ENCODE measurements at places on chromosomes 6 and 20.

DNA sequence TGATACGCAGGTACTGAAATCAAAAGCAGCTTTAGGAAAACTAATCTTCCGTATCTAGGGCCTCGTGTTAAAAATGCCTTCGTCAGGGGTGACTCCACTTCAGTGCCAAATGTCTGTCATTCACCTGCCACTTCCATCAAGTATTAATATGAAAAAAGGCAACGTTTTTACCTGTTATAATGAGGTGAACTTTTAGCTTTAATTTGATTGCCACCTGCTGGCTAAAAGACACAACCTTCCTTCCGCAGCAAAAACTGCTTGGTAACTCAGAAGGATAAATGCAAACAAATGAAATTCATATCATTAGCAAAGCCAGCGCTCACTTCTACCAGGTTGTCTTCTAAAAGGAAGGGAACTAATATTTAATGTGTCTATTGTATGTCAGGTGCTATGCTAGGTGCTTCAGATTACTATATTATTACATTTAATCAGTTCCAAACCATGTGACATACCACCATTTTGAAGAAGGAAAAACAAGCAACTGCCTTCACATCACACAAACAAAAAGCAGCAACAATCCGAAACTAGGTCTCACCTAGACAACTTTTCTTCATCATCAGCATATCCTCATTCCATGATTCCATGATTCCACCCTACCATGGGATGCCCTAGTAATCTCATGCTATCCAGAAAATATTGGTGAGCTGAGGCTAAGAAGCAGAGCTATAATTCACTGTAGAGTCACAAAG, 20.6 kb upstream of the ARHGAP18 start:
- DNase-seq, result no peak

DNA sequence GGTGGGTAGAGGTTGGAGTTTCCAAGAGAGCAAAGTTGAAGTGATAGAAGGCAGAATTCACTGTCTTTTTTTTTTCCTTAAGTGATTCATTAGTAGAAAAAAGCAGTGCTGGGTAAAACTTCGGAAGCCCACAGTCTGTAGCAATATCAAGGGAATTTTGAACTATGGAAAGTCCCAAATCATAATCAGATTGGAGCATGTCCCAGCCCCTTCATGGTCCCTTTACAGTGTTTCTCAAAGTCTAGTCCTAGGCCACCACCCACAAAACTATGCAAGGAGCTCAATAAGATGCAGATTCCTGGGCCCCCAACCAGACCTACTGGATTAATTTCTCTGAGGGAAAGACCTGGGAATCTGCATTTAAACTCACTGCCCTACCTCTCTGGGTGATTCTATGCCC, 22.6 kb downstream of the NEDD9 start:
- DNase-seq, result no peak

DNA sequence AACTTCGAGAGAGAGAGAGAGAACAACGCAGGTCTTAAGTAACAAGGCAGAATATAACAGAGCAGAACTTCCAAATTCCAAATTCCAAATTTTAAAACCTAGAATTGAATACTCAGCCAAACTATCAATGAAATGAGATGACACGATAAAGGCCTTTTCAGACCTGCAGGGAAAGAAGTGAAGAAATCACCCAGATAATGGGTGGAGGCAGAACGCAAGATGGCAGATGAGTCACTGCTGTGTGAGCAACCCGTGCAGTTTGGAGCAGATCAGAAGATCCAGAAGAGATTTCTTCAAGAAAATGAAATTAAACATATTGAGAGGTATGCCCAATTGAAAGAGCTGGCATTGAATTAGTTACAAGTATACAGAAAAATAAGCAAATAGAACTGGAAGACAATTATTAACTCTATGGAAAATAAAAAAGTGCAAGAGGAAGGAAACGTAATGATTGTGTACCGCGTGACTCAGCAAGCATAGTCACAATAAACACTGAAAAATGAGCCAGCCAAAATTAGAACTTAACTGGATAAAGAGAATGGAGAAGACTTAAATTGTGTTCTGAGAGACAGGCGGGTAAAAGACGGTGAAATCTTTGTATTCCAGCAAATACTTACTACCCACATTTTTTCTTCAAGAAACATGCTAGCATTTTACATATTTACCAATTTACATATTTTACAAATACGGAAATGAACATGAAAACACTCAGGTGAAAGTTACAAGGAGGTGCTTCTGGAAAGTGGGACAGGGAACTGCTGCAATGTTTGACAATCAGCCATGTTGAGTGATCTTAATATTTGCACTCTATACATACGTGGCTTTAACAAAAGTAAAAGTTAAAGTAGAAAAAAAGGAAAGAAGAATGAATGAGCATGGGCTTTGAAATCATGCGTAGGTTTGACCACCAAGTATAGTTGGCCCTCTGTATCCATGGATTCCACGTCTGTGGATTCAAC, 87.9 kb upstream of the CDYL start:
- DNase-seq, result no peak

DNA sequence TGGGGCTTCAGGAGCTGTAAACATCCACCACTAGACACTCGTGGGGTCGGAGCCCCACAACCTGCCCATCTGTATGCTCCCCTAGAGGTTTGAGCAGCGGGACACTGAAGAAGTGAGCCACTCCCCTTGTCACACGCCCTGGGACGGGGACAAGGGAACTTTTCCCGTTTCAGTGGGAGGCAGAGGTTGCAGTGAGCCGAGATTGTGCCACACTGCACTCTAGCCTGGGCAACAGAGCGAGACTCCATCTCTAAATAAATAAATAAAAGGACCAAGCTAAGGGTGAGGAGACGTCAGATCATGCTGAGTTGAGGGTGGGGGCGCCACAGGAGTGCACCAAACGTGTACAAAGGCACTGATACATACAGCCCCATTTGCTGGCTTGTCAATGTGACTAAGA, 8.4 kb downstream of the ZCCHC3 start:
- no peak for DNase-seq

- no peak for DNase-seq
Observed at GRCh38 chr6:169991913-169992312, 240.5 kb downstream of the ERMARD start.

All from cortex of kidney (tissue), 1 donor.